ENCODE measurements at places on chromosomes 13 and 19.

DNA sequence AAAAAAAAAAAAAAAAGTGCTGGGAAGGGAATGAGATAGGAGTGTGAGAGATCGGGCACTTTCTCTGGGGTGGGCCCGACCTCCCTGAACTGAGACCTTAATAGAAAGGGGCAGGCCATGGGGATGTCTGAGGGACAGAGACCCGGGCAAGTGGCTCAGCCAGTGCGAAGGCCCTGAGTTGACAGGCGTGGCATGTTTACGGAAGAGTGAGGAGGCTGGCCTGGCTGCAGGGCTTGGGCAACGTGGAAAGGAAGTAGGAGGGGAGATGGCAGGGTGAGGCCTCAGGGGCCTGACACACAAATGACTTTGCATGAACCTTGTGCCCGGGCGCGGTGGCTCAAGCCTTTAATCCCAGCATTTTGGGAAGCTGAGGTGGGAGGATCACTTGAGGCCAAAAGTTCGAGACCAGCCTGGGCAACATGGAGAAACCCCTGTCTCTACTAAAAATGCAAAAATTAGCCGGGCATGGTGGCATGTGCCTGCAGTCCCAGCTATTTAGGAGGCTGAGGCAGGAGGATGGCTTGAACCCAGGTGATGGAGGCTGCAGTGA lies 13.9 kb downstream of the FCHO1 start:
- DNase-seq: peak; percentile 39

- no peak for DNase-seq
Observed at GRCh38 chr13:37546087-37546486, 52.5 kb downstream of the POSTN start.

DNA sequence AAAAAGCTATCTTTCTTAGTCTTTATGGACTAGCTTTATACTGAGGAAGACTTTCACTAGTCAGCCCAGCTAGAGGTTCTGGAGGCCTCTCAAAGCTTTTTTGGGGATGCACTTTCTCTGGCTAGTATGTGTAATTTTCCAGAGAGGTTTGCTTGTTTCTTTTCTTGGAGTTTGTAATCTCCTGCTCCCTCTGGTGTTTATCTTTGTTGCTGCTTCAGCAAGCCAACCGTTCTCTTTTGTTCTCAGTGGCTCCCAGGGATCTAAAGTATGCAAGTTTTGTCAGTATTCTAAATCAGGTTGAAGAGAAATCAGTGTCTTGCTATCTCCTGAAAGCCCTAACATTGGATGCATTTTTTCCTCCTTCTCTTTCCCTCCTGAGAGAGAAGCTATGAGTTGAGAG lies 121.1 kb upstream of the MYO16 start:
- DNase-seq: peak; percentile 3

- DNase-seq: peak; percentile 62
Observed at GRCh38 chr19:10769533-10770491, 51.9 kb downstream of the DNM2 start.

GRCh38 chr19:387777-388176 lies 21.2 kb downstream of the C2CD4C start:
- DNase-seq: no peak

DNA sequence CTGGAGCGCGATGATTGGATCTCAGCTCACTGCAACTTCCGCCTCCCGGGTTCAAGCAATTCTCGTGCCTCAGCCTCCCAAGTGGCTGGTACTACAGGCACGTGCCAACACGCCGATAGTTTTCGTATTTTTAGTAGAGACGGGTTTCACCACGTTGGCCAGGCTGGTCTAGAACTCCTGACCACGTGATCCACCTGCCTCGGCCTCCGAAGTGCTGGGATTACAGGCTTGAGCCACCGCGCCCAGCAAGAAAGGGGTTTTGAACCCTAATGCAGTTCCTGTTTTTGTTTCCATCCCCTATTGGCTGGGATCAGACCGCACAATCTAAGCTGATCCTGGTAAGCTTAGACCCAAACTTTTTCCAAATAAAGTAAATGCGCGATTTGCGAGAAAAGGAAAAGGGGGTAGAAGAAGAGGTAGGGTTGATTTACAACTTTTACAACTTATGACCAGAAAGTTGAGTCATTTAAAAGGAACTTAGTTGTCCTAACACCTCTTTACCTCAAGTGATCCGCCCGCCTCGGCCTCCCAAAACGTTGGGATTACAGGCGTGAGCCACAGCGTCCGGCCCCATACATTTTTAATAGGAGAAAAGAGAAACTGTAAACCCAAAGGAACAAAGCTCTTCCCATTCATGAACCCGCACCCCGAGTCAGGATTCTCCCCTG lies 764 bp downstream of the ZNF626 start:
- DNase-seq: peak; percentile 44

- no peak for DNase-seq
Observed at GRCh38 chr13:51981355-51981754, 29.9 kb downstream of the ATP7B start.

GRCh38 chr19:3029065-3029923 lies at the start of gene TLE2:
Gene TLE2, minus strand, starts transcription at chr19:3029280. Its CDS starts 376 bp downstream, at chr19:3028904.
- DNase-seq: no peak

DNA sequence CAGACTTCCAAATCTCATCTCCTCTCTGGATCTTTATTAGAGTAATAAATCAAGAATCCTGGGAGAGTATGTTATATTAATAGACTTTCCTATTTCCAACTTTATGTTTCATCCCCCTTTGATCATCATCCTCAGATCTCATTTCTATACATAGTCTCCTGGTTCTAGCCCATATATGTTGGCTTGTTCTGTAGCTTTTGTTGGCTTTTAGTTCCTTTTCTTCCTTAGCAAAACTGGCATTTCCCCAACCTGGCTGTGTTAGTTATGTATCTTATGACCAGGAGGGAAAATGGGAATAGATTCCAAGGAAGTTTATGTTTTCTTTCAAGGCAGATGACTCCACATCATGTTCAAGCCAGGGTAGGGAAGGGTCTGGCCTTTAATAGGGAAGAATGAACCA lies 2464.5 kb downstream of the PCDH9 start:
- DNase-seq: no peak

- peak; percentile 86 for DNase-seq
Observed at GRCh38 chr19:6271721-6272410, 7.9 kb downstream of the MLLT1 start.

DNA sequence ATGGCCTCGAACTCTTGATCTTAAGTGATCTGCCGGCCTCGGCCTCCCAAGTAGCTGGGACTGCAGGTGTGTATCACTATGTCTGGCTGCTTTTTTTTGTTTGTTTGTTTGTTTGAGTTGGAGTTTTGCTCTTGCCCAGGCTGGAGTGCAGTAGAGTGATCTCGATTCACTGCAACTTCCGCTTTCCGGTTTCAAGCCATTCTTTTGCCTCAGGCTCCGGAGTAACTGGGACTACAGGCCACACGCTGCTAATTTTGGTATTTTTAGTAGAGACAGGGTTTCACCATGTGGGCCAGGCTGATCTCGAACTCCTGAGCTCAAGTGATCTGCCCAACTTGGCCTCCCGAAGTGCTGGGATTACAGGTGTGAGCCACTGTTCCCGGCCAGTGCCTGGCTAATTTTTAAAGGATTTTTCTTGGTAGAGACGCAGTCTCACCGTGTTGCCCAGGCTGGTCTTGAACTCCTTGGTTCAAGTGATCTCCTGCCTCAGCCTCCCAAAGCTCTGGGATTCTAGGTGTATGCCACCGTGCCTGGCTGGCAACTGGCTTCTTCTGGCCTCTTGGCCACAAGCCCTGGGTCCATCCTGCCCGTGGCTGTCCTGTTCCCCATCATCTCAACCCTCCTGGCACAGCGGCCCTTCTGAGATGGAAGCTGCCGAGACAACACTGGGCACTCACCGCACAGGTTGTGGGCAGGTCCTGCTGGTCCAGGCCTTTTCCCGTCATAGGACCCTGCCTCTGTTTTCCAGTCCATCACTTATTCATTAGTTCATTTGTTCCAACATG lies 11.5 kb downstream of the TECR start:
- no peak for DNase-seq

- DNase-seq: peak; percentile 96
Observed at GRCh38 chr19:51777570-51778462, 16.8 kb downstream of the FPR2 start.

Measured in fibroblast of villous mesenchyme (primary cell).